ENCODE measurements at places on chromosomes 5 and 9.

GRCh38 chr9:123225374-123225813 lies 43.0 kb downstream of the STRBP start:
- DNase-seq: peak; percentile 3

GRCh38 chr9:4126184-4126865 lies 173.5 kb downstream of the GLIS3 start:
- DNase-seq: no peak

DNA sequence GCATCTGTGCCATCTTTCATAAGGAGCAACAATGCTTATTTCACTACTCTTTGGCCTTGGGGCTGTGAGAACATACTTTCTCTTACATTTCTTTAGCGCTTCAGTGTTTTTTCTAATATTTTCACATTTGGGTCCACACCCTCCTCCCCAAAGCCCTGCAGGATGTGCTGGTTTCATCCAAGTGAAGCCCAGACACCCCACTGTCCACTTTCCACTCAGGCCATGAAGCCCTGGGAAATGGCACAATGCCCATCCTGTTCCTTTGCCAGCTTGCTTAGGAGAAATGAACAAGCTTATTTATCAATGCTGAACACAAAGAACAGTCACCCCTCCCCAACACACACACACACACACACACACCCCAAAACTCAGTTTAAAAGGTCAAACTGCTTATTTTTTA lies 17.3 kb upstream of the TMOD1 start:
- no peak for DNase-seq

- DNase-seq: no peak
These were observed 39.8 kb upstream of the FUBP3 start for GRCh38 chr9:130539420-130540223.

- no peak for DNase-seq
These were observed 35.5 kb downstream of the CACNA1B start for GRCh38 chr9:137913132-137913531.

DNA sequence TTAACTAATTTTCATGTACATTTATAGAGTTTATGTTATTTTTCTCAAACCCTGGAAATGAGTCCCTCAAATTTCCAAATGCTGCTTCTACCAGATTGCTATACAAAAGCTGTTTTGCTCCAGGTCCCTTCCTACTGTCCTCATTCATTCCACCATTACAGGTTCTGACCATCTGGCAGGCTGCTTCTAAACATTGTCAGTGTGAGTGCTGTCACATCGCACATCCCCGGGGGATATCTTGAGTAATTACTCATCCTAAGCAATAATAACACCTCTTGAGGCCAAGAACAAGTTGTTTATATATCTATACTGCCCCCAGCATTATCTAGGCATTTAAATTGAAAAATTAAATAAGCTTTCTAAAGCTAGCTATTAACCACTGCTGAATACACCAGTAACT lies 1675.3 kb upstream of the CDH6 start:
- DNase-seq: no peak

GRCh38 chr5:55134053-55134722 lies 25.8 kb upstream of the GPX8 start:
- no peak for DNase-seq

GRCh38 chr5:173969167-173970049 lies 19.6 kb upstream of the C5orf47 start:
- no peak for DNase-seq

GRCh38 chr5:11520241-11520930 lies 383.9 kb downstream of the CTNND2 start:
- no peak for DNase-seq

GRCh38 chr9:34802916-34803315 lies 93.0 kb upstream of the CCL21 start:
- no peak for DNase-seq

- DNase-seq: no peak
These were observed 626 bp downstream of the OR13C2 start for GRCh38 chr9:104604801-104605200.

- no peak for DNase-seq
These were observed 706.4 kb downstream of the SEMA5A start for GRCh38 chr5:8839361-8840055.

DNA sequence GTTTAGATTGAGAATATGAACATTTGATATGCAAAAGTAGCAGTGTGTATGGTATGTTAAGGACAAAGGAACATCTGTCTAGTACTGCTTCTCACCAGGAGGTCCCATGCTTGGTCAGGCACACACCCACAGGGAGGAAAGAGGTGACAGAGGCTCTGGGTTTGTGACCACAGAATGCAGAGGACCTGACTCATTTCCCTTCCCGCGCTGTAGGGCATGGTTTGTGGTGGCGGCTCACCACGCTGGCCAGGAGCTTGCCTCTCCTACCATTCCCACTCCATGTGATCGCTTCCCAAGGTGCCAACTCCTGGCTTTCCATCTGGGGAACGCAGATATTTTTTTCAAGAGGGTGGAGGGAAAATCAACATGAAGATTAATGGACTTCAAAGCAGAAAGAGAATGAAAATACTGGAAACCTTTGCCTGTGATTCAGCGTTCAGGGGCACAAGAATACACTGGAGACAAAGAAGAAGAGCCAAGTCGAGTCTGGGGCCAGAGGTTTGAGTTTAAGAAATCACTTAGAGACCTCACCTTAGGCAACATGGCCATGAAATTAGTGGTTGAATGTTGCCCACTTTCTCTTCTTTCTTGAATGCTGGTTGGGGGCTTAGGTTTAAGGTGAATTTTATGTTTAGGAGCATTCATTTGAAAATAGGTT lies 477.8 kb downstream of the CCDC171 start:
- DNase-seq: no peak

DNA sequence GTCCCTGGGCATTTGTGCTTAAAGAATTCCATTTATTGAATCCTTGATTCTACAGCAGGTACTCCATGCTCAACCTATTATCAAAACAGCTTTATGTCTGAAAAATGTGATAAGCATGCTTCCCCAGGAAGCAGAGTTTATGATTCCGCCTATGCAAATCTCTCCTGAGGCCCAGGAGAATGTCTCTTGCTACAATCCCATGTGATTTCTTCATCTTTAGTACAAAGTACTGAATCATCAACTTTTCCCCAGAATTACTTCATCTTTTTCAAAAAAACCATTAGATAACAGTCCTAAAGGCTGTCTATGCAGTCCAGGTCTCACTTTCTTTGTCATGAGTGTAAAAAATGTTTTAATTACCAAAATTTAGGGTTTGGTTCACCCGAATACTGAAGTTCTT lies 130.2 kb upstream of the ADAMTSL1 start:
- DNase-seq: no peak

GRCh38 chr5:134084570-134084969 lies 29.9 kb upstream of the TCF7 start:
- DNase-seq: no peak

DNA sequence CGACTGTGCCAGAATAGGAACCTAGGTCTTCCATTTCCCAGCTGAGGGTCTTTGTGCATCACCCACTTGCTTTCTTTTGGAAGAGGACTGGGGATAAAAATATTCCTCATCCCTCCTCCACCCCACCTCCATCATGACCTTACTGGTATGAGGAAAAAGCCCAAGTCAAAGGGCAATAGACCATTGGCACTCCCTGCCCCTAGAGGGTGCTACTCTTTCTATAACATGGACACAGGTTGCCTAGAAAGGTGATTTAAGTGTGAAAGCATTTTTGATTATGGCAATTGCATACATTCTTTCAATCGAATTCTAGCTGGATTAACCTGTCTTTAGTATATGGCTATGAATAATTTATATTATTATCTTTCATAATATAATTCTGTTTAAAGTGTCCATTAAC lies 22.8 kb upstream of the ZNF618 start:
- DNase-seq: no peak

DNA sequence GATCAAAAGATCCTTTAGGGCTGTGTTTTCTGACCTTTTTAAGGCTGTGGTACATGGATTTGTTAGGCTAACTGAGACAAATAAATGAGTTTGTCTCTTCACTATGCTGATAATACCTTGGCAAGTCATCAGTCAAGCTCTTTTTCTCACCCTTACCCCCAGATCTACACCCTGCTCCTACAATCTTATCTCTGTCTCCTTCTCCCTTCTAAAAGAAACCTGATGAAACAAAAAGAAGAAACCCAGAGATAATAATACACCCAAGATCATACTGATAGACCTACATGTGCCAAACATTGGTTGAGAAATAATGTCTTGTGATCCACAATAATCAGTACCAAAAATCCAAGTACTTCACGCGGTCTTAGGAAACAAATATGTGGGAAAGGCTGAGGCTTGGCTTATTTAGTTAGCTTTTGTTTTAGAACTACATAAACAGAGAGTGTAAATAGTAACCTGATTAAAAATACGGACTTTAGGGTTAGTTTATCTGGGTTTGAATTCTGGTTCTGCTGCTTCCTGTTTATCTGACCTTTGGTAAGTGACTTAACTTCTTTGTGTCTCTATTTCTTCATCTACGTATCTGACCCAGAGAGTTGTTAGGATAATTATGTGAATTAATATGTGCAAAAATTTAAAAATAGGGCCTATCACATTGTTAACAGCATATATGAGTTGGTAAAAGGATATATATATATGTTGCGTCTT lies 24.8 kb upstream of the PDCD1LG2 start:
- no peak for DNase-seq

DNA sequence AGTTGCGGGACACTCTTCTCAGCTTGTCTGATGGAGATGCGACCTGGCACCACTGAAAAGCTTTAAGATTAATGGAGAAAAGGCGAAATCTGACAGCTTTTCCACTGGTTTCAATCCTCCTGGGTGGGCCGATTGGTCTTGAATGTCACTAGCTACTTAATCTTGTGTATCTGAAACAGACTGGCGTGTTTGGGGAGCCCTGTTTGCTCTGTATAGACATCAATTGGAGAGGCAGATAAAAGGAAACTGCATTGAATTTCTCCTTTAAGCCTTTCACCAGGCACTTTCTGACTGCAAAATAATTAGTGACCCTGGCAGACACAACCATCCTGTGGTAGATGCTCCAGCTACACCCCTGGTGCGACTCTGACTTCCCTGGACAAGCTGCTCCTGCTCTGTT lies 224.2 kb downstream of the NDUFS4 start:
- no peak for DNase-seq

DNA sequence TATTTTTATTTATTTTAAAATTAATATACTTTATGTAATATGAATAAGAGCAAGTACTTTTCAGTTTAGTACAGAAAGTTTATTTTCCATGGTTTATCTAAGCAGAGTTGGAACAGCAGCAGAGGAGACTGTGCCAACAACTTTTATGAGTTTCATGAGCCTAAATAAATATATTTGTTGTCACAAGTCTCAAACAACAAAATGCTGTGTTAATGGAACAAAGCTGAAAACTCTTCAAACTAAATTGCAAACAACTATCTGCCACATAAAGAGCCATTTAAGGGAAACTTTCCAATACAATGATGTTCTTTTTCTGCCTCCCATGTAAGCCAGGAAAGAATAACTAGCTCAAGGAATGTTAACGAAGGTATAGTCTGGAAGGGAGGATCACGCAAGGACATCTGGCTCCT lies 96.1 kb downstream of the FBN2 start:
- DNase-seq: no peak

DNA sequence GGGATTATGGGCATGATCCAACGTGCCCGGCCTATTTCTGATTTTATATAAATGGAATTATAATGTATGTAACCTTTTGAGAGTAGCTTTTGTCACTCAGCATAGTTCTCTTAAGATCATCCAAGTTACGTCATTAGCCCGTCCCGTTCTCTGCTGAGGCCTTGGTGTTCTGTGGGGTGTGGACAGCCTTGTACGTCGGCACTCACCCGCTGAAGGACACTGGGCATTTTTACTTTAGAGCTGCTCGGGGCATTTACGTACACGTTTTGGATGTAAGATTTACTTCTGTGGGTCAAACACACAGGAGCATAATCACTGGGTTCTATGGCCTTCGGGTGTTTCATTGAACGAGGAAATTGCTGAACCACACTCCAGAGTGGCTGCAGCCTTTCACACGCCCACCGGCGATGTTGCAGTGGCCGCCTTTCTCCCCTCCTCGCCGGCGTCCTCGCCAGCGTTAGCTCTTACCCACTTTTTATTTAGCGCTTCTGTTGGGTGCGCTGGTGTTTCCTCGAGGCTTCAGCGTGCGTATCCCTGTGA lies 101.8 kb downstream of the EHMT1 start:
- no peak for DNase-seq

DNA sequence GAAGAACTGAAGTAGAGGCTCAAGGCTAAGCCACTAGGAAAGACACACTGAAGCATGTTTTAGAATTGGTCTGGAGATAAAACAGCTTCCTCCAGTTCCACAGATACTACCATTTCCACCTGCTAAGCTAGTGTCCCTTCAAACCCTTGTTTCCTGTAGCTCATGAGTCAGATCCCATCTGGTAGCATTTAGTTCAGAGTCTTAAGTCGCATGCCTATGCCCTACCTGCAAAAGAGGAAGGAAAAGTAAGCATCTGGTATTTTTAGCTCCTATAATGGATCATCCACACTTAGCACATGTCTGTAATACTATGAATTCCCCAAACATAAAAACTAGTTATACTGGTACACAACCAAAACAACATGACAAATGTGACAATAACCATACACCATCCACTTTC lies 92.1 kb downstream of the CDKN2A start:
- no peak for DNase-seq

DNA sequence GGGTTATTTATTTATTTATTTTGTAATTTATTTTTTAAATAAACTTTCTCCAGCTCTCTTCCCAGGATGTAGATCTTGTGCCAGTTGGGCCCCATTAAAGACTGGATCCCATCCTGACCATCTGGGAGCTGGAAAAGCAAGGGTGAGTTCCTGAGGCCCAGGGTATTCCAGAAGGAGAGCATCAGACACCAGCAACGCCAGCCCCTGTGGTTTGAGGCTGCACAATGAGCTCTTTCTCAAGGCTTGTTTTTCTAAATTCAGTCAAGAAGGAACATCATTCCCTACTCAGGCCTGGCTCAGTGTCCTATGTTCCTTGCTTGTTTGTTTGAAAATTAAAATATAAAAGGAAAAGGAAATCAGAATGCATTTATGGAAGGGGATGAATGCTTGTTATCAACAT lies 313.3 kb downstream of the EBF1 start:
- no peak for DNase-seq

DNA sequence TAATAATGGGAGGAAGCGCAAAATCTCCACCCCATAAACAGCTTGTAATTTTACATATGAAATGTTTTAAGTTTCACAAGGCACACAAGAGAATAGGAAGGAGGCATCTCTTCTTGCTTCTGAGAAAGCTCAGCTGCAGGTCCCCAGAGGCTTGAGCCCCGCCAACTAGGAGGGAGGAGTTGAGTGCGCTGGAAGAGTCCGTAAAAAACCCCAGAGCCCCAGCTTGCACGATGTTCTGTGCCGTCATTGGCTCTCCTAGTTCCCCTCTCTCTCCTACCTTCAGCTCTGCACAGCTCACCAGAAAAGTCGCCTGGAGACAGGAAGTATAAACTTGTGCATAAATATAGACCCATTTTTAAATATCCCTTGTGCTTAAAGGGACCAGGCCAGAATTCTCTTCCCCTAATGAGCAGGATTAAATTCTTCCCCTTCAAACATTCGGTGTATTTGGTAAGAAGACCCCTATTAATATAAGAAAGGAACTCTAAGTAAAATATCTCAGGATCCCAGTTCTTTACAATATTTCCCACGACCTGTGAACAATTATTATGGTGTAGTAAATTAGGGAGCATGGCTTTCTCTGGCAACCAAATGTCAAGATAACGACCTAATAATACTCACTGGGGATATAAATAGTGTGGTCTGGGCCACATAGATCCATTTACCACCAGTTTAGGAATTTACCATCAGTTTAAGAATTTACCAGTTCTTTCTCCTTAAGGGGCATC lies 13.7 kb downstream of the GLRX start:
- DNase-seq: peak; percentile 50

- no peak for DNase-seq
These were observed 7.5 kb downstream of the PLPP7 start for GRCh38 chr9:131296906-131297500.
